Stimulated activated CD8-positive, alpha-beta memory T cell treated with anti-CD3 and anti-CD28 coated beads, Interleukin-2, amount 100 ng/mL, for 48 hours (primary cell): ENCODE measurements at places on chromosomes 3 and 15.

DNA sequence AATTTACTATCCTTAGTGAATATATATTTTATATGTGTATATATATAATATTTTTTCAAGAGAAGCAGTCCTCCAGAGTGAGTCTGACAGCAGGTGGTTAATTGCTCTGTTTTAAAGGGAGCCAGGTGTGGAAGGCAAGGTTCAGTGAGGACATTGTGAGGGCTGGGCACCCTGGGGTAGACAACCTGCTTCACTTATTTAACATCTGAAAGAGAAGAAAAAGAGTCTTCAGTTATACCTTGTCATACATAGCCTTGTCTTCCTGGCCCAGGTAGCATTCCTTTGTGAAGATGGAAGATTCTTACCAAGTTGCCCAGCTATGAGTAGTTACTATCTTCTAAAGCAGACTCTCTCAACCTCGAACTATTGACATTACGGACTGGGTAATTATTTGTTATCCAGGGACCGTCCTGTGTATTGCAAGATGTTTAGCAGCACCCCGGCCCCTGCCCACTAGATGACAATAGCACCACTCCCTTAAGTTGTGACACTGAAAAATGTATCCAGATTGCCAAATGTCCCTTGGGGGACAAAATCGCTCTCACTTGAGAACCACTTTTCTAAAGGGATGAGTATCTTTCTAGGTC lies 336.0 kb upstream of the TRIM42 start:
- no peak for DNase-seq

DNA sequence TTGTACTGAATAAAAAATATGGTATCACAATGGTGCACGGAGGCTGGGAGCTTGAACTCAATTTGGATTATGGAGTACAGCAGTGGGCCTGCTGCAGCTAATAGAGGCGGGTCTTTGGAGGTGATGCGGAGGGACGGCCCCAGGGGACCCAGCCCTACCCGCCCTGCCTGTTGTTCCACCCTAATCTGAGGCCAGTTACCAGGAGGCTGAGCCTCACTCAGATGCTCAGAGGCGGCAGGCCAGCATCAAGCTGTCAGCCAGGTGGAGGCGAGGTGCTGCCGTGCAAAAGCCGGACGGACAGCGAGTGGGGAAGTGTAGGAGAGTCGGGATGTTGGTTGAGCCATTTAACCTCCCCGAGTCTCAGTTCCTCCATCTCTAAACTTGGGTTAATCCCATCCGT lies 218.5 kb upstream of the RGMA start:
- no peak for DNase-seq

GRCh38 chr3:116140100-116140689 lies 305.1 kb downstream of the LSAMP start:
- no peak for DNase-seq

GRCh38 chr3:53495520-53496391 lies 1.3 kb downstream of the CACNA1D start:
- DNase-seq: no peak

DNA sequence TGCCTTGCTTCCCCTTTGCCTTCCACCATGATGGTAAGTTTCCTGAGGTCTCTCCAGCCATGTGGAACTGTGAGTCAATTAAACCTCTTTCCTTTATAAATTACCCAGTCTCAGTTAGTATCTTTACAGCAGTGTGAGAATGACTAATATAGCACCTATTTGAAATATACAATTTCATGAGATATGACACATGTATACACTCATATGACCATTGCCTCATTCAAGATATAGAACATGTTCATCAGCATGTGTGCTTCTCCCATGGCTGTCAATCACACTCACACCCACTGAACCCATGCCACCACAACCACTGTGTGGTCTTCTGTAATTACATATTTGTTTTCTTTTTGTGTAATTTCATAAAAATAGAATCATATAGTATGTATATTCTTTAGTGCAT lies 599.5 kb upstream of the EPHA6 start:
- DNase-seq: no peak

GRCh38 chr3:112121577-112122547 lies 11.2 kb downstream of the GCSAM start:
- no peak for DNase-seq

DNA sequence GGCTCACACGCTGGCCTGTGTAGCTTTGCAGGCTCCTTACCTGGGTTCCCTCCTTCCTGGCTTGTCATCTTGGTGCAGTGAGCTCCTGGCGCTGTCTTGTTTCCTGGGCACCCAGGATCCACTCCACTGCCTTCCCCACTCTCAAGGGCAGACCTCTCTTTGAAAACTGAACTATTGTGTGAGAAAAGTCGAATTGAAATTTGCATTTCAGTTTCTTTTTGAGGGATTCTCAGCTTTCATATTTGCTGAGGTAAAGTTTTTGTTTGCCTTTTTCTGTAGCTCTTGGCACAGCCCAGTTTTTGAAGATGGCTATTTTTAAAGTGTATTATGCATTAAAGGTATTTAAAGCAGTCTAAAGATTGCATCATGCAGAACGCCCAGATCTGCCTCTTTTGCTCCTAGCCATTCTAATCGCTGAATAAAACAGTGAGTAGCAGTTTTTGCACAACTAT lies 70.1 kb downstream of the CCK start:
- no peak for DNase-seq

DNA sequence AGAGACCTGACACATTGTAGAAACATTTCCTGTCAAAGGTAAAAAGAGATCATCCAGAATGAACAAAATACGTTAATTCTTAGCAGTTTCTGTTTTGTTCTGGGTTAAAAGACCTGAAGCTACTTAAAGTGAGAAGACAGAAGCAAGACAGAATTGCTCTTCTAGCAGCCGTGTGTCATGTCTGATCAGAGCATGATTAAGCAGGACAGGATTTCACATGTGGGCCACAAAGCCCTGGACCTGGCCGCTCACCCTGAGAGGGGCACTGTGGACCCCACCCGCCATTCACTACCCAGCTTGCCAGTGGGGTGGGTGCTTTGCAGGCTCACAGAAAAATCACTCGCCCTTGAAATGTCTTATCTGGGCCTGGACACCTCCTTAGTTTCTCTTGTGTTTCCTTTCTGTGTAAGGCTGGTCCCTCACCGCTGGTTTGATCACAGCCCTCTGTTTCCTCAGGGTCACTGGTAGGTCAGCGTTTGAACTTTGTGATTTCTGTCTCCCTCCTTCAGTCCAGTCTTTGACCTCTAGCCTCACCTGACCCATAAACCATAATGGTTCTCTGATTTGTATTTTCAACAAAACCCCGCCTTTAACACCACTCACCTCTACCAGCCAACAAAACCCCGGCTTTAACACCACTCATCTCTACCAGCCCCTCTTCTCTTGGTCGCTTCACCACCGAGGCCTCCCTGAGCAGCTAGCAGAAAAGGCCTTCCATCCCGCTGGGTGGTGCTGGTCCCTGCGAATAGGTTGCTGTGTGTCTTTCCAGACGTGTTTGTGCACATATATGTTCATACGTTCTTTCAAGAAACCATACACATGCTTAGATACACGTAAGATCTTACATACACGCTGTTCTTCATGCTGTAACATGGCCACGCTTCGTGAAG lies 185.0 kb downstream of the OR4M2 start:
- DNase-seq: no peak

GRCh38 chr3:140094487-140094886 lies 159.5 kb downstream of the CLSTN2 start:
- no peak for DNase-seq

DNA sequence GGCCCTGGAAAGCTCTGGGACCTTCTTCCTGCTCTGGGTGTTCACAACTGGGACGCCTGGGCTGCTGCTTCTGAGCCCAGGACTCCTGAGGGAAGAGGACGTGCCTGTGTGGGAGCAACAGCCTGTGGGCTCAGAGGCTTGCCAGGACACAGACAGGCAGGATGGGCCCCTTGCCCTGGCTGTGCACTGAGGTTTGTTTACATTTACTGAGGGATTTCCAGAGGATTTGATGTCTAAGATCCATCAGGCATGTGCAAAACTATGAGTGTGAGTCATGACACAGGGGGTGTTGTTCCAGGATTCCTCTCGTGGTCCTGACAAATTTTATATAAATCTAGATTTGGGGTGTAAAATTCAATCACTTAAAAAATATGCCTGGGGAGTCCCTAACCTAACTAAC lies 10.6 kb downstream of the CCR9 start:
- no peak for DNase-seq

- no peak for DNase-seq
Measured at GRCh38 chr3:25171897-25172296, 256.2 kb upstream of the RARB start.

DNA sequence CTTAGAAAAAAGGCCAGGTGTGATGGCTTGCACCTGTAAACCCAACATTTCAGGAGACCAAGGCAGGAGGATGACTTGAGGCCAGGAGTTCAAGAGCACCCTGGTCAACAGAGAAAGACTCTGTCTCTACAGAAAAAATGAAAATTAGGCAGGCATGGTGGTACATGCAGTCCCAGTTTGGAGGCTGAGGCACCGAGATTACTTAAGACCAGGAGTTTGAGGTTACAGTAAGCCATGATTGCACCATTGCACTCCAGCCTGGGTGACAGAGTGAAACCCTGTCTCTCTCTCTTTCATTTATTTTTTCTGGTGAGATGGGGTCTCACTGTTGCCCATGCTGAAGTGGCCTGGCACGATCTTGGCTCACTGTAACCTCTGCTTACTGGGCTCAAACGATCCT lies 24.7 kb downstream of the IP6K1 start:
- DNase-seq: no peak

DNA sequence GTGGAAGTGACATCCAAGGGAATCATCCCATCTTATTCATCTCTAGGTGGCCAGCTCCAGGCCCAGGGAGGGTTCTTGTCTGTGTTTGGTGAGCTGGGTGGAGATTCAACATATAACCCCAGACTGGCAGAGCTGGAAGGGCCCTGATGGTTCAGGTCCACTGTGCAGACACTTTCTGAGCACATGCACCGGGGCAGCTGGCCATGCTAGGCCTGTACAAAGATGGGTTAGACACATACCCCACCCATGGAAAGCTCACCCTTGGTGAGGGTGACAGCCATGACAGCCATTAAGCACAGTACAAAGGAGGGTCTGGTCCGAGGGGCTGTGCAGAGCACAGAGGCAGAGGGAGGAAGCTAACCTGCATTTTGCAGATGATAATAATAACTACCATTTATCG lies 100.4 kb downstream of the CORO2B start:
- DNase-seq: no peak

DNA sequence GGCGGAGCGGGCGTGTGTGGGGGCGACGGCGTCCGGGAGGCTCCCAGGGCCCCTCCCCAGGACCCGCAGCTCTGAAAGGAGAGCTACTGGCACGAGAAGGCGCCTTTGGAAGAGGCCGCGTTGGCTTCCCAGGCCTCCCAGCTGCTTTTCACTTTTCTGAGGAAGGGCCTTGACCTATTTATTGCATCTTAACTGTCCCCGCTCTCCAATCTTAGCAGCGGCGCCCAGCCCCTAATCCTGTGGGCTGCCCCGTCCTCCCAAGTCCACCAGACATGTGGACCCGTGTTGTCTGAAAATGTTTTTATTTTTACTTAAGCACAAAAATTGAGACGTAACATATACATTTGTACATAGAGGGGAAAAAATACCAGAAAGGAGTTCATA lies 481 bp upstream of the ULK3 start:
- DNase-seq: no peak
